T follicular helper cell (primary cell): ENCODE measurements at places on chromosomes 7 and 10.

- DNase-seq = no peak
Observed at GRCh38 chr7:30269490-30269889, 14.9 kb upstream of the ZNRF2 start.

DNA sequence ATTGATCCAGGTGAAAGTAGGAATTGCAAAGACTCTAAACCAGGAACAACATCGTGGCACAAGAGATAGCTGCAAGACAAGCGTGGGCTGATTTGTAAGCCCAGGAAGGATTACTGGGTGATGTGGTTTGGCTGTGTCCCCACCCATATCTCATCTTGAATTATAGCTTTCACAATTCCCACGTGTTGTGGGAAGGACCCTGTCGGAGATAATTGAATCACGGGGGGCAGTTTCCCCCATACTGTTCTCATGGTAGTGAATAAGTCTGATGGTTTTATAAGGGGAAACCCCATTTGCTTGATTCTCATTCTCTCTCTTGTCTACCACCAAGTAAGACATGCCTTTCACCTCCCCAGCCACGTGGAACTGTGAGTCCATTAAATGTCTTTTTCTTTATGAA lies 59.5 kb downstream of the ST8SIA6 start:
- no peak for DNase-seq

- DNase-seq = no peak
Observed at GRCh38 chr10:114928818-114929217, 9.2 kb upstream of the TRUB1 start.

DNA sequence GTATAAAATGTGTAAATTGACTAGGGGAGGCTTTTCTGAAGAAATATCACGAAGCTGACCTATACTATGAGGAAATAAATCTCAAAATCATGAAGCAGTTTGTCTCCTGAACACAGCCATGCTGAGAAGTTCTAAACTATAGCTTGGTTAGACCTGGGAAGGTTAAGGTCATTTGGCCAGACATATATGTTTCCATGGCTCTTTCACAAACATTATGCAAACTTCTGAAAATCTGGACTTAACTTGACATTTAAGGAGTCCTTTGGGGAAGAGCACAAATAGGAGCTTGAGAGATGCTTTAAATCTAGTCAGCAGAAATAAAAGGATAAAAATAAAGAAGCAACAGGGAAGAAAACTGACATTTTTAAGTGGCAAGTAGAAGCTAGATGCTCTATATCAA lies 115.9 kb upstream of the MEOX2 start:
- no peak for DNase-seq
